Activated naive CD4-positive, alpha-beta T cell treated with Interleukin-2 at 50 U/mL for 16 hours (primary cell): ENCODE measurements at places on chromosomes 5 and 9.

- no peak for DNase-seq
These were observed 31.1 kb downstream of the SLC35A4 start for GRCh38 chr5:140595538-140596300.

DNA sequence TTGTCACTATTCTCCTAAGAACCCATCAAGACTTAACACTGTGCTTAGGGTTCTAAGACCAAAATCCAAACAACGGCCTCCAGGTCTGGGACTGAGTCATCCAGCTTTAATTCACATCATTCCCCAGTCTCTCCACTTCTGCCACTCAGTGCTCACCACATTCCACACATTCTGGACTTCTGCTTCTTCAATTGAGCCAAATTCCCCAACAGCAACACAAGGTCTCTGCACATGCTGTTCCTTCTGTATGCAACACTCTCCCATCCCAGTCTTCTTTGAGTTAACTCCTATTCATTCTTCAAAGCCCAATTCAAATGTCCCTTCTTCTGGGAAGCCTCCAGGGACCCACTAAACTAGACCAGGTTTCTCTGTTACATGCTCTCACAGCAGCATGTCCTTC, 97.8 kb downstream of the GPR21 start:
- no peak for DNase-seq

GRCh38 chr9:5492965-5493678, 17.2 kb upstream of the PDCD1LG2 start:
- DNase-seq, result no peak

DNA sequence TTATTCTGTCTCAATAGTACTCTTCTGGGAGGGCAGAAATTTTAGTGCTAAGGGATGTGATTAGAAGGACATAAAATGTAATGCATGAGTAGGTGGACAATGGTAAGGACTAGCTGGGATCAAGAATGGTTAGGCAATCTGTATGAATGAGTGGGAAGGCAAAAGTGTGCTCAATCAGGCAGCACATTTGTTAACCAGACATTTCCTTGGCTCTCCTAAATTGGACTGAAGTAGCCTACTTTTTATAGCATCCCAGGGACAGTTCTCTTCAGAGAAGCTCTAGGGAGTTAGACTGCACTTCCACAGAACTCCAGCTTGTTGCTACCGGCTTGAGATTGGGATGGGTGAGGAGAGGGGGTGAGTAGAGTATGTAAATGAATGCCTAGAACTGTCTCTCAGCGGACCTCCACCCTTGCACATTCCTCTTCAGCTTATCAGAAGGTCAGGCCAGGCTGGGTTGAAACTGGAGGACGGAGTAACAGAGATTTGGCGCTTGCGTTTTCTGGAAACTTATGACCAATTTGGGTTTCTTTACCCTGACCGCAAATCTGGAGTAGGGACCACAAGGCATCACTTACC, 19.0 kb upstream of the ARL14EPL start:
- no peak for DNase-seq

- DNase-seq, result no peak
These were observed 532.2 kb upstream of the SGCD start for GRCh38 chr5:155794795-155795194.

- no peak for DNase-seq
These were observed 58.4 kb downstream of the ARL15 start for GRCh38 chr5:54251981-54252380.

- DNase-seq, result no peak
These were observed 123.9 kb upstream of the FER start for GRCh38 chr5:108623826-108624225.

- DNase-seq, result no peak
These were observed 168.1 kb downstream of the PDE4D start for GRCh38 chr5:59725392-59725767.

GRCh38 chr5:139968547-139969261, 74.4 kb downstream of the NRG2 start:
- DNase-seq, result peak; percentile 89

DNA sequence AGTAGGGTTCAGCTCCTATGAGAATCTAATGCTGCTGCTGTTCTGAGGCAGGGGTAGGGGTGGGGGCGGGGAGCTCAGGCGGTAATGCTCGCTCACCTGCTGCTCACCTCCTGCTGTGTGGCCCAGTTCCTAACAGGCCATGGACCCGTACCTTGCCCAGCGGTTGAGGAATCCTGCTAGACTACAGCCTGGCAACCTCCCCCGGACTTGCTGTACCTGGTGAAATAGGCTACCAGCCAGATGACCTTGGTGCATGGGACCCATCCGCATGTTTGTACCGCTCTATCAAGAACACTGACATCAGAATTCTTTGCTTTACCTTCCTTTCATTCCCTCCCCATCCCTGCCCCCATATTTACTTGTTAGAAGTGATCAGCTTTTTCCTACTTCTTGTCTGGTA, 15.3 kb downstream of the IL31RA start:
- no peak for DNase-seq

DNA sequence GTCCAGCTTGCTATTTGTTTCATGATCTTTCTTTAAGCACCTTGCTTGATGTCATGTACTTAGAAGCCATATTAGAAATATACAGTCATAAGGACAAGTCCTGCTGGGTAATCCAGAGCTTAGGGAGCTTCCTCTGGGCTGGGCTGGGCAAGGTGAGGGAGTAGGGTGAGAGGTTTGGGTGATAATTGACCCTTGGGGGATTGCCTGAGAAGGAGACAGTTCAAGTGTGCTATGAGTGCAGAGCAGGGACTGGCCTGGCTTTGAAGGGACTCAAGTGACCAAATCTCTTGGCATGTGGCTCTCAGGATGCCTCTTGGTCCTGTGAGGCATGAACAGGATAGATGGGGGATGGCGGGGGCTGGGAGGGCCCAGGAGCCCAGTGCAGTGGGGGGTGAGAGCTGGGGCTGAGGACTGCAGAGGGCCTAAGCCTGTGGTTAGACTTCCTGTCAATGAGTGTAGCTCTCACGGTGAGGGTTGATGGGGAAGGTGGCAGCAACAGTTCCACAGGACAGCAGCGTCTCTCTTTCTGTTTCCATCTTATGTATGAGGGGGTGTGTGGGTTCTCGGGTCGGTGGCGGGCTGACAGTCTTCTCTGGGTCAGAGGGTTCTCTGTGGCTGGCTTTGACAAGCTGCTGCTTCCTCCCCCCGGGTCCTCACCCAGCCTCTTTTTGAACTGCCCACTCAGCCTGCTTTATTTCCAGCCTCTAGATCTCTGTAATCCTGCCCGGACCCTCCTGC, 53.5 kb downstream of the RGS3 start:
- peak; percentile 78 for DNase-seq

GRCh38 chr5:101473483-101473882, 570.4 kb upstream of the ST8SIA4 start:
- DNase-seq, result no peak

DNA sequence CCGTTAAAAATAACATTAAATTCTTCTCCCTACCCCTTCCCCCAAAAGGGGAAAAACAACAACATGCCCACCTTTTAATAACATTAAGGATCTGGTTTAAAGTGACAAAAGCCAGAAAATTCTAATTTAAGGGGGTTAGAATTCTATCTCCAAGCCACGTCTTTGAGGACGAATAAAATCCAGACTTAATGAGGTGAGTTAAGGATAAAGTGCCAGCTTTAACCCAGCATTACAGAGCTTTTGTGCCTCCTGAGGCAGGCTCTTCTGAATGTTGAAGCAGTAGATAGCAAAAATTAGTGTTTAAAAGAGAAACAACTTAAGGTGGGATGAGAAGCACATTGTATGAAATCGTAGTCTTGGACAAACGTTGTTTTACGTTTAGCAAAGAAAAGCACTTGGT, 329.0 kb upstream of the MPDZ start:
- DNase-seq, result no peak

GRCh38 chr5:123035360-123035917, 1.1 kb downstream of the PPIC start:
- DNase-seq, result peak; percentile 6

- no peak for DNase-seq
These were observed 246.9 kb downstream of the FANCC start for GRCh38 chr9:95070549-95071021.
